Lower lobe of right lung (tissue), 2 donors: ENCODE measurements at places on chromosomes 5 and 9.

GRCh38 chr9:93592008-93592642, 15.7 kb downstream of the PHF2 start:
- no peak for DNase-seq

DNA sequence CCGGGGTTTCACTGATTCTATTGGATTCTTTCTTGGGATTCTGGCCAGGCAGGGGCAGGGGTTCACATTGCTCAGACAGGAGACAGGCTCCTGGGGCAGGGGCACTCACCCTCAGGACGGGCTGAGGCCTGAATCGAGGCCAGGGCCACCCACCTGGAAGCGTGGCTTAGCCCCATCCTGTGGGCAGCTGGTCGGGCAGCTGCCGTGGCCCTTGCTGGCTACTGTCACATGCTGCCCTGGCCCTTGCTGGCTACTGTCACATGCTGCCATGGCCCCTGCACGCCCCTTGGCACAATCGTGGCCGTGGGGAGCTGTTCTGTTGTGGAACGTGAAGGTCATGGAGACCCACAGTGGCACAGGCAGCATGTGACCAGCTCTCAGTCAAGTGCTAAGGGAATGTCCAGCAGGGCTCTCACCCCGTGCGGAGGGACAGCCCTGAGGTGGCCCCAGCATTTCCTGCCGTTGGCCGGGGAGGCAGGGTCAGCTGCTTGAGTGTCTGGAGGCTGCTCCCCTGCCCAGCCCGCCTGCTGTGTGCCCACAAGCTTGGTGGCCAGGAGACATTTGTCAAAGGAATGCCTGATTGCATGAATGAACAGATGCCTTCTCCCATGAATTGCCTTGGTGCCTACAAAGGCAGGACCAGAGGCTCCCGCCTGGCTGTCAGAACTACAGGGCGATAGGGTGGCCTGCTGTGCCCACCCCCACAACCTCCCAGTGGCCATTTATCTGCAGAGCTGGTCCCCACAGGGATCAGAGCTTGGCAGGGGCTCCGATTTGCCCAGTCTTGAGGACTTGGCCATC, 16.9 kb upstream of the TMEM250 start:
- DNase-seq, result no peak

GRCh38 chr5:102792705-102793104, 37.6 kb downstream of the PAM start:
- no peak for DNase-seq

GRCh38 chr9:133714606-133715294, 23.4 kb downstream of the SARDH start:
- peak; percentile 45 for DNase-seq

DNA sequence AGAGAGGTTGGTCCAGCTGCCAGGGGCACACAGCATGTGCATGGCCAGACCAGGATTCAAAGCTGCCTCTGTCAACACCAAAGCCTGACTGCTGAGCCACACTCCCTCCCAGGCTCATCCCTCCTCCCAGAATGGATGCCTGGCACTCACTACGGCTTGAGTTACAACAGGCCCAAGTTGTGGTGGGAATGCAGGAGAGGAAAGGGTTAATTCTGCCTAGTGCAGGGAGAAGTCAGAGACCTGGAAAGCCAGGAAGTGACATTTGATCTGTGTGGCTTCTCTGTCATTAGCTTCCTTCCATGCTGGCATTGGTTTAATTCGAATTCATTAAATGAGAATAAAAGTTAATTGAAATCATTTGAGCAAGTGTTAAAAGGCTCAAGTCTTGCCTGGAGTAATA, 150.0 kb downstream of the NSG2 start:
- no peak for DNase-seq

- peak; percentile 32 for DNase-seq
Measured at GRCh38 chr9:102497709-102498108, 497.4 kb upstream of the CYLC2 start.

GRCh38 chr5:79133121-79133656, 21.6 kb downstream of the BHMT start:
- DNase-seq, result no peak

- DNase-seq, result no peak
Measured at GRCh38 chr9:100521282-100521681, 48.3 kb downstream of the TMEFF1 start.

DNA sequence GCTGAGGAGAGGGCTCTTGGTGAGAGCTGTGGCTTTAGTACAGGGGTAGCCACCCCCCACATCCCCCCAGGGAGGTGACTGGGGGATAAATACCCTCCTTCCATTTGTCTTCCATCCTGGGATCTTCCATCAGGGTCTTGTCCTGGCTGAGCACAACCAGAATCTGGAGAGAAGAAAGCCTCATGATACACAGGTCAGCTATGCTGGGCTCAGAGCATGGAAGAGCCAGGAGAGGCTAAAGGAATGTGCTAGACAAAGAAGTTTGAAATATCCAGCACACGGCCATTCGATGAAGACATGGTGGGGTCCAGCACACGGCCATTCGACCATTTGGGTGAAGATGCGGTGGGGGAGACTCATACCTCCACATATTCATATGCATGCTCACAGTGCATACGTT, 30.0 kb downstream of the ROPN1L start:
- DNase-seq, result no peak

DNA sequence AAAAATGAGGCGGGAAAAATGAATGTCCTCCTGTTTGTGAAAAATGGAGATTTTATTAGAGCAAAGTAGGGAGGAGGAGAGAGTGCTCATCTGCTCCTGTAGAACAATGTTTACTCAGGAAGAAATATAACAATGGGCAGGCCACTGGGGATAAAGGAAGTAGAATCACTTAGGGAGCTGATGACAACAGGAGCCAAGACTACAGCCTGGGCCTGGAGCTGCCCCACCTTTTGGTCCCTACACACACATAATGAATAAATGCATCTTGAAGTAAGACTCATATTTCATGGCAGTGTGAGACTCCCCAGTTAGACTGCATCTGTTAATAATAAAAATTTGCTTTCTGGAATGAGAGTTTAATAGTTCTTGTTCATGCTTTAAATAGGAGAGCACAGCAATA, 1939.8 kb downstream of the EFNA5 start:
- DNase-seq, result no peak

- DNase-seq, result no peak
Measured at GRCh38 chr9:27441741-27442070, 82.4 kb upstream of the IFNK start.

GRCh38 chr9:113456235-113456634, 7.3 kb upstream of the RGS3 start:
- DNase-seq, result no peak

DNA sequence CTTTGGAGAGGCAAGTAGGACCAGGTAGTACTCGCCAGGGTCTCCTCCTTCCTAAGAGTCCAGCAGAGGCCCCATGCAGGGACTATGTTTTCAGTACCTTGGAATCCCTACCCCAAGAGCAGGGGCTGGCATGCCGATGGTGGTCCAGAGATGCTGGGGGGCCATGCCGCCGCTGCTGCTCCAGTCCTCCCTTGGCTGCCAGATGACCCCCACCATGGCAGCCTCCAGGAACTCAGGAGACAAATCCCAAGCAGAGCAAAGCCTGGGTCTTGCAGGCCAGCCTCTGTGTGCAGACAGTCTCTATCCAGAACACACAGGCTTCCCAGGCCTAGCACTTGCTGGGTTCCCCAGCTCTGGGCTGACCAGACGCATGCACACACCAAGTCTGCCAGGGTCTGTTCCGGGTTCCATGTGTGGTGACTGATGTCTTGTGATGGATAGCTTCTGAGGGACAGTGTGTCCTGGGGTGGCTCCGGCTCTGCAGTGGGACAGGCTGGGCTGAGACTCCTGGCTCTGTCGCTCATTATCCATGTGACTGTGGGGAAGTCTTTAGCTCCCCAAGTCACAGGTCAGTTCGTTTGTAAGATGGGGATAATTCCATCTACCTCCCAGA, 127.3 kb downstream of the CRB2 start:
- DNase-seq, result no peak

DNA sequence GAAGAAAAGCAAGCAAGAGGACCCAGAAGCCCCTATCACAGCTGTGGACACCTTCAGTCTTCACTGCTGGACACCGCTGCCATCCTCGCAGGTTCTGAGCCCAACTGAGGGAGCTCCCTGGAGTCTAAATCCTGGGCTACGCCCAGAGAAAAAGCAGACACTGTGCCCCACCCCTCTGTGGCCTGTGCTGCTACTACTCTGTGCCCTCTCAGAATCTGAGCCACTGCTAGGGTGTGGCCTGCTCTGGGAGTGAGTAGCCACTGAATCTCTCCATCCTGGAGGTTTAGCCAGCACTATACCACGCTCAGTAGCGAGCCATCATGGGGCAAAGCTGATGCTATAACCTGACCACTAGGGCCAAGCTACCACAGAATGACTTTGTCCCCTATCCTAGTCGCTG, 338.2 kb downstream of the NPR3 start:
- no peak for DNase-seq

GRCh38 chr9:94956731-94957130, 230.2 kb downstream of the AOPEP start:
- no peak for DNase-seq

GRCh38 chr9:133943036-133943780, 48.9 kb downstream of the VAV2 start:
- peak; percentile 16 for DNase-seq

DNA sequence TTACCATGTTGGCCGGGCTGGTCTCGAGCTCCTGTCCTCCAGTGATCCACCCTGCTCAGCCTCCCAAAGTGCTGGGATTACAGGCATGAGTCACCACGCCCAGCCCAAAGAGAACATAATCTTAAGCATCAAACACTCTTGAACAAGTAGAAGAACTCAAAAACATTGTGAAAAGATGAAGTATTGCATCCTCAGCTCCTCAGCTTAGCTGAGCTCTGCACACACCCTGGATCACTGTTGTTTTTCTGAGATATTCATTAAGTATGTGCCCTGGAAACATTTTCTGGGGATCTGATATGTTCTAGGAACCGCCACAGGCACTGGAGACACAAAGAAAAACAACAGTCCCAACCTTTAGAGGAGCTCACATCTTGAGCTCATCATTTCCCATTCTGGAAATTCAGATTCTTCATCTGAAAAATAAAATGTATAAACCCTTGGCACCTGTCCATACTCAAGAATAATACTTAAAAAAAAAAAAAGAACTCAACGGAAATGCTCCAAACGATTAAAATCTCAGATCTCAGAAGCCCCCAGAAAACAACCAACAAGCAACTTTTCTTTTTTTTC, 62.2 kb upstream of the ZNF462 start:
- DNase-seq, result no peak

GRCh38 chr5:111775224-111775623, 18.2 kb upstream of the NREP start:
- DNase-seq, result no peak

GRCh38 chr9:9558907-9559306, 1053.9 kb downstream of the PTPRD start:
- no peak for DNase-seq

- DNase-seq, result no peak
Measured at GRCh38 chr9:3189113-3189861, 336.5 kb downstream of the RFX3 start.

- no peak for DNase-seq
Measured at GRCh38 chr5:5347442-5347841, 75.0 kb upstream of the ICE1 start.

- DNase-seq, result no peak
Measured at GRCh38 chr5:157566902-157567489, 8.6 kb downstream of the ADAM19 start.

DNA sequence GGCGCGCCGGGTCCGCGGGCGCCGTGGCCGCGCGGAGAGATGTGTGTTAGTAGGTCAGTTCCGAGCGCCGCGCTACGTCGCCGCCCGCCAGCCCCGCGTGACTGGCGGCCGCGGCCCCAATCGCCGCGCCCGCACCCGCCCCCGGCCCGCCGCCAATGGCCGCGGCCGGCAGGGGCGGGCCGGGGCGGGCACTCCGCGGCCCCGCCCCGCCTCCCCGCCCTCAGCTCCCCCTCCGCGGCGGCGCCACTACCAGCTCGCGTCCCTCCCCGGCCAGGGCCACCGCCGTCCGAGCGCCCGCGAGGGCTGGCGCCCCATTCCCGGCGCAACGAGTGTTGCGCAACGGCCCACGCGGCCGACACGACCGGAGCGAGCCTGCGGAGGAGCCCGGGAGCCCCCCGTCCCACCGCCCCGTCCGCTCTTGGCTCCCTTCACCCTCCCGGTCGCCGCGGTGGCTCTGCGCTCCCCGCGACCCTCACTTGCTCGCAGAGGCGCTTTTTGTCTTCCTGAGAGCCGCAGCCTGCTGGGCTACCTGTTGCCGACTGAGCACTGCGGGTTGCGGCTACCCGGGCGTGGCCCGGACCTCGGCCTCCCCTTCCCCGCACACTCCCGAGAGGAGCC, at the start of gene NFIL3:
TSS of gene NFIL3 (minus strand) at position 48 of the 618 bp plus-strand sequence. CDS start 13,098 bp downstream, outside the sequence.
- peak; percentile 91 for DNase-seq

DNA sequence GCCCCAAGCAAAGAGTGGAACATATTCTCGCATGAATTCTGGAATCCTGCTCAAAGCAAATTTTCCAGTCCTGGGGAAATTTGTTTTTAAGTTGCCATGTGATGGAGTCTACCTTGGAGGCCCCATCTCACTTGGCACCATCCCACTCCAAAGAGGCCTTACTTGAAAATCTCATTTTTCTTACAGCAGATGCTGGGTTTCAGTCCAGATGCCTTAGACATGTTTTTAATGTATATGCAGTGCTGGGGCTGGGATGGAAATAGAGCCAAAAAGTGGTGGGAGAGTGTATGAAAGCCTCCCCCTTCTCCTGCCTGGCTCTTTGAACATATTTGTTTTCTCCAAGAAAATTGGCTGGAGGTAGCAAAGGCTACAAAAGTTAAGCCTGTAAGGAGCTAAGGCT, 493.7 kb downstream of the ENC1 start:
- no peak for DNase-seq

GRCh38 chr9:1881708-1882295, 133.3 kb upstream of the SMARCA2 start:
- no peak for DNase-seq

DNA sequence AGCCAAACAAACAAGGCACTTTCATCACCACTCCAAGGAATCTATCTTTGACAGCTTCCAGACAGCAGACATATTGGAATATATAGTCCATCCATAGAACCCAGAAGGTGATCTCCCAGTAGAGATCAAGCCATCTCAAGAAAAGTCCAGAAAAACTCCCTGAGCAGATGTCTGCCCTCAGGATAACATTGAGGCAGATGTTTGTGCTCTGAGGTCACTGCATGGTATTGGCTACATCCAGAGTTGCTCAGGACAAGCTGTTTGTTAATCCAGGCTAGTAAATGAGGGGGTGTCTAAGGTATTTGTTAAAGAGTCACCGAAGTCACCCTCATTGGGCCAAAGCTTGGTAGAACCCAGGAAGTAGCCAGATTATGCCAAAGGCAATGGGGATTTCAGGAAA, 556.3 kb upstream of the KLF4 start:
- no peak for DNase-seq
